Uterus (tissue), 4 donors: ENCODE measurements at places on chromosomes 3 and 15.

DNA sequence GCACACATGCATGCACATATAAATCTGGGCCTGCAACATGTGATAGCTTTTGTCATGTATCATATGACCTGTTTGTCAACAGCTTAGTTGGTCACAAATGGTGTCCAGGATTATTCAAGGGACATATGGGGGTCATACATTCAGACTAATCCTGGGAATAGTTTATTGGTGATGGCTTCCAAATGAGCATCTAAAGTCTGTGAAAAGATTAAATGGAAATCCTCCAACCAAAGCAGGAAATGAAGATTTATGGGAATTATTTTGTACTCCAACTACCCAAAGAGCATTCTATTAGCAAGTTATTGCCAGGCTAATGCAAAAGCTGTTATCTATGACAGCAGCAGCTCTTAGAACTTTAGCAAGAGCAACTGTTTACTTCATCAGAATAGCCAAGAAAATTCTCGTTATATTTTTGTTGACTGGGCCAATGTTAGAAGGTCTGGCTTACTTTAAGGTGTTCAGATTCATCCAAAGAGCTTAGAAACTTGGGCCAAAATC is 7.1 kb downstream of the FSTL1 start:
- no peak for DNase-seq

DNA sequence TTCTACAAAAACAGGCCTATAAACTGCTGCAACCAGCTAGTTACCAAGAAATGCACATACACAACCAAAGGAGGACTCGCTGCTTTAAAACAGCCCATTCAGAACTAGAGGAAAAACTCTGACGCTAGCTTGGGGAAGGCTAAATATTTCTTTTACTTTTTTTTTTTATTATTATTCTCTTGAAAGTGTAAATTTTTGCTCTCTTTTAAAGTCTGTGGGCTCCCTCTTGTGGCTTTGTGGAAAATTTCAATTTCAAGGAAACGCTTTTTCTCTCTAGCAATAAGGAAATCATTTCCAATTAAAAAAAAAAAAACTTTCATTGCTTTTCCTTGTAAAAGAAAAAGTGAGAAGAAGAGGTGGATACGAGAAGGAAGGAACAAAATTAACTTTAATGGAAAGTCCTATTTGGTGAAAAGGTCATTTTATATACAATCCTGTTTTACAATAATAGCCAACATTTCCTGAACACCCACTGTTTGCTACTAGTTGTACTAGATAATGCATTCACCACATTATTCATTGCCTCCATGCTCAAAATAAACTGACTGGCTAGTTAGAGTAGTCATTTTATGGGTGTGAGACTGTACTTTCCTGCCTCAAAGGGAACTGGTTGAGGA is 51.2 kb upstream of the SAMMSON start:
- no peak for DNase-seq

DNA sequence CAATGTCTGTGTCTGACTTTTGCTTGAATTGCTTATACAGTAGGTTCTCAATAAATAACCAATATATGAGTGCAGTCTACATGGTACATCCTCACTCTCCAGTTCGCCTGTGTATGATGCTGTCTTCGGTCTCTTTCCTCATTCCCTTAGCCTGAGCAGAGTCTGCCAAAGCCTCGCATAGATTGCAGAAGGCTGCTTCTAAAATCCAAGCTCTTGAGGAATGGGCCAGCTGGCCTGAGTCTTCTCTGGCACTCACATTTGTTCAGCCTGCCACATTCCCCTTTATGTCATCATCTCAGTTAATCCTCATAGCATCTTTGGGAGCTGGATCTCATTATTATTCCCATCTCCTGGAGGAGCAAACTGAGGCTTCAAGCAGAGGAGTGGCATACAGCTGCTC is 27.2 kb upstream of the ADAMTS7 start:
- no peak for DNase-seq

DNA sequence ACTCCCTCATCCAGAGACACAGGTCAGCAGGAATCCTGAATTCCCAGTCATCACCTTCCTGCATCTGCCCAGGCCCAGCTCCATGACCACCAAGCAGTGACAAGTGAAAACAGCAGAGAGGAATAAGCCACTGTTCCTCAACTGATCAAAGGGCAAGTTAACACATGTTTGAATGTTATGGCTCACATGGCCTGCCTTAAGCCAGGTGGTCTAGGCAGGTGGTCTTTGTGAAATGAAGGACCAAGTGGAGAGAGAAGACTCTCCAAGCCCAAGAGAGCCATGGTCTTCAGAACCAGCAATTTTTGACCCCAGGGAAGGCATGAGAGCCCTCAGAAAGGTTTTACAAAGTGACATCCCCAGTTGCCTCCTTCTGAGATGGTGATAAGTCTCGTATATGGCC is 161.8 kb downstream of the EPHB1 start:
- no peak for DNase-seq

GRCh38 chr3:23815879-23816278 is 10.1 kb downstream of the UBE2E1 start:
- DNase-seq, result no peak

DNA sequence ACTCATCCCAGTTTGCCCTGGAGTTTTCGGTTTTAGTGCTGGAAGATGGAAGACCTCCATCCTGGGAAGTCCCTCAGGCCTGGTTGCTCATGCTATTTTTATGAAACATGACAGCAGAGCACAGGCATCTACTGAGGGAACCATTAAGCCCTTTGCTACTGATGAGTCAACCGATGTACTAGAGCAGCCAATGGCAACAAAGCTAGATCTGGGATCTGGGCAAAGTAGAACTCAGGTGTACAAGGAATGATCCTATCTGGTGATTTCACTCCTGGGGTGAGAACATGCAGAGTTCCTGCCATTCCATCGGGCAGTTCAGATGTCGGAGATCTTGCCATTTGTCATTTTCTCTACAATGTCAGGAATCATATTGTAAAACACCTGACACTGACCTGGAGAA is 166.2 kb upstream of the NSMCE3 start:
- DNase-seq, result no peak

GRCh38 chr3:1092771-1093170 is at the start of gene CNTN6:
TSS of gene CNTN6 (plus strand) at chr3:1093024. CDS start at chr3:1148009, 54,985 bp downstream.
- no peak for DNase-seq

DNA sequence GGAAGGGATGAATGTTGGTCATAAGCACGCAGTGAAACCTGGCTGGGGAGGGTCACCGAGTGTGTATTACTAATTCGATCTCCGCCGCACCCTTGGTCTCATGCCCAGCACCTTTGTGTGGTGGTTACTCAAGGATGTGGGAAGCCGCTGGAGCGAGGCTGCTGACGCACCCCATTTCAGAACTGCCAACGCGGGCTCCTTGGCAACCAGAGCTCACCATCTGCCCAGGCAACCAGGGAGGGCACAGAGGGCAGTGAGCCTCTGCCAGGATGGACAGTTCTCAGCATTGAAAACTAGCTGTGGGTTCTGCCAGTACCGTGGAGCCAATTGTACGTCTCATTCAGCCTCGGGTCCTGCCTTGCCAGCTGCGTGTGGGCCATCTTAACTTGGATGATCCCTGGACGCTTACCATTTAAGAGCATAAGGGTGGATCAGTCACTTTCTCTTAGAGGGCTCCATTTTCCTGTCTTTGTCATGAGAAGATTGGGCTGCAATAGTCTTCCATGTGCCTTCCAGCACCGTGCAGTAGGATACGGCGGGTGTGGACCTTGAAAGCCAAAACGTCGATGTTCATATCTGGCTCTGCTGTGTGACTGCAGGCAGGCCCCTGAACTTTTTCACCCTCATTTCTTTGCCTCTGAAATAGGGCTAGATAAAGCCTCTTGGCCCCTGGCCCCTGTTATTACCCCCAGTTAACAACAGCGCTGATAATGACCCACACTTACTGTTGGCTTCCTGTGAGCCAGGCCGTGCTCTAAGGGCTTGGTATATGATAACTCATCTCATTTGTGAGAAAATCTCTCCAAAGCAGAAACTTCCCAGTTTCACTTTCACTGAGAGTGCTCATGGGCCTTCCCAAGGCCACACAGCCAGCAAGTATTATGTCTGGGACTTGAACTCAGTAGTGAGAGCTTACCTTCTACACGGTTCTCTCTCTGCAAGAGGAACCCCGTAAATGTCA is 238.8 kb downstream of the OPA1 start:
- DNase-seq, result no peak

DNA sequence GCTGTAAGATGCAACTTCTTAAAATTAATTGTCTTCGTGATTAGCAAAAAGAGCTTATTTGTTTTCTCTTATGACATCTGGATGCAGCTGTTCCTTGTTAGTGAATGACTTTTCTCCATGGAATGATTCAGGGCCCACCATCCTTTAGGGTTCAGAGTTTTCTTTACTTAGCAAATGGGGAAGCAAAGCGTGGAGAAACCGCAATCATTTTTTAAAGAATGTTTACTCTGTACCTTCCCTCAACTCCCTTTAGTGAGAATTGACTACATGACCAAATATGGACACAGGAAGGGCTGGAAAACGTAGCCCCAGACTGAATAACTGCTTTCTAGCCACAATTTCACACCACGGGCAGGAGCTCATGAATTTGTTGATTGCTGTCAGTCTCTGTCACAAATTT is 130.1 kb downstream of the EDEM1 start:
- DNase-seq, result no peak

GRCh38 chr3:73467211-73467610 is 157.5 kb downstream of the PDZRN3 start:
- DNase-seq, result no peak

- DNase-seq, result no peak
These were observed 163.5 kb downstream of the GABRG3 start for GRCh38 chr15:27134481-27134880.

DNA sequence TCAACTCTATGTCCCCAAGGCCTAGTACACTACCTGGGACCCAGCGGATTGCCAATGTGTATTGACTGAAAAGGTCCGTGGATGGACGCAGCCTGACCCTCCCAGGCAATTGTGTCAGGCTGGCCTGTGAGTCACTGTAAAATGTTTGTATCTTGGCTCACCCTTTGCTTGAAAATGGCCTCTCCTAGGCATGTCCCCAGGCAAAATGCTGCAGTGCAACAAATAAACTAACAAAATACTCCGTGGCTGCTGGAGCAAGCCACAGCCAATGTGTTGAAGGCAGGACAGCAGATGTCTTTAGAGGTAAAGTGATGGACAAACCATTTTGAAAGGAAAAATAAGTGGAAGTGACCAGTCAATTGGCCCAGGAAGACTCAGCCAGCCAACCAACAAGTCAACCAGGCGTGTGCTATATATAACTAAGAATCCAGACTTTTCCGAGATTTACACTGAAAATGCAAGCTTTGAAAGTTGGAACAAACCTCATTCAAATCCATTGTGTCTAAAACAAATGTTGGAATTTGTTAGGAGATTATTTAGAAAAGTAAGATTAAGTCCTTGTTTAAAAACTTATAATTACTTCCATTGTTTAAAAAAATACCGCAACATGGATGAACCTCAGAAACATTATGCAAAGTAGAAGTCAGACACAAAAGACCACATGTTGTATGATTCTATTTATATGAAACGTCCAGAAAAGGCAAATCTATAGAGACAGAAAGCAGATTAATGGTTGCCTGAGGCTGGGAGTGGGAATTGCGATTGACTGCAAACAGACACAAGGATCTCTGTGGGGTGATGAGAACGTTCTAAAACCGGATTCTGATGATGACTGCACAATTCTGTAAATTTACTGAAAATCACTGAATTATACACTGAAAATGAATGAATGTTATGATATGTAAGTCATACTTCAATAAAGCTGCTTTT is 191.2 kb downstream of the TLE3 start:
- no peak for DNase-seq

DNA sequence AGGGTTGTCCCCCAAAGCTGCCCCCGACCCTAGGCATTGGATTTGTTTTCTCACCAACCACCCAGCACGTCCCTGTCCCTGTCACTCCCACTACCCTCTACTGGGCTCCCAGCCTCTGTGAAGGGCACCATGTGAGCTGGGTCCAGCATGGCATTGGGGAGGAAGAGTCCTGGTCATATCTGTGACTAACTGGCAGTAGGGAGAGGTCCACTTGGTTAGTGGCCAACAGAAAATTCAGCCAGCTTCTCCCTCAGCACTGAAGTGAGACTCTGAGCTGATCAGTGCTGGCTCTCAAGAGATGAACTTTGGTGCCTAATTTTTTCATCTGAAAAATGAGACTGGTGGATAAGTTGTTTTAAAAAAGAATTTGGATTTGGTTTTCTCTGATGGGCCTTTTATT is 11.3 kb upstream of the KIF23 start:
- no peak for DNase-seq

GRCh38 chr3:71876135-71877105 is 91.5 kb upstream of the PROK2 start:
- DNase-seq, result no peak

- no peak for DNase-seq
These were observed 71.2 kb downstream of the SLTM start for GRCh38 chr15:58862326-58862725.

GRCh38 chr15:90607361-90607760 is 77.6 kb downstream of the CRTC3 start:
- no peak for DNase-seq

DNA sequence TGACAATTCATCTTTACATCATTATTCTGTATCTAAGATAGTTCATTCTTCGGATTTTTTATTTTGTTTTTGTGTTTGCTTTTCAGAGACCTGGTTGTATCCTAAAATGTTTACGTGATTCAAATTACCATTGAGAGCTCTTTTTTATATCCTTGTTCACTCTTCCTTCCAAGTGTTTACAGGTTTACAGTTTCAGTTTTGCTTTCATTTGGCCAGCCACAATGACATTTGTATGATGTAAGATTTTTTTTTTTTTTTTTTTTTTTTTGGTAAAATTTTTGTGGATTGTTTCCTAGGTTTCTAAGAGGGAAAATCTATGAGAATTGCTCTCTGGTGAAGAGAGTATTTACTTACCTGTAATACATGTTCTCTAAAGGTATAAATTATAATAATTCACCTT is 55.0 kb downstream of the SETD5 start:
- no peak for DNase-seq

DNA sequence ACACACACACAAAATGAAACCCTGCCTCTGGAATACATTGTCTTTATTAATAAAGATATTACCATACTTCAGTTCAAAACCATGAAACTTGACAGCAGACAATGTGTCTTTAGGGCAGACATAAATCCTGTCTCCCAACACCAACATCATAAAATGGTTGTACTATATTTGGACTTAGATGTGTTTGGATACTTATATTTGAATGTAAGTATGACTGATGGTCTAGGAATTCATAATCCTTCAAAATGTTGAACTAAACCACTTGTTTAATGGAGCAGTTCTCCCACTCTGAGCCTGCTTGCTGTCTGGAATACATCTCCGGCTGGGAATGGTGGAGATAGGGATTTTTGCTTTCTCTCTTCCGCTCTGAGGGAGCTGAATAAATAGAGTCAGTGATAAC is 10.6 kb downstream of the FBN1 start:
- DNase-seq, result no peak

DNA sequence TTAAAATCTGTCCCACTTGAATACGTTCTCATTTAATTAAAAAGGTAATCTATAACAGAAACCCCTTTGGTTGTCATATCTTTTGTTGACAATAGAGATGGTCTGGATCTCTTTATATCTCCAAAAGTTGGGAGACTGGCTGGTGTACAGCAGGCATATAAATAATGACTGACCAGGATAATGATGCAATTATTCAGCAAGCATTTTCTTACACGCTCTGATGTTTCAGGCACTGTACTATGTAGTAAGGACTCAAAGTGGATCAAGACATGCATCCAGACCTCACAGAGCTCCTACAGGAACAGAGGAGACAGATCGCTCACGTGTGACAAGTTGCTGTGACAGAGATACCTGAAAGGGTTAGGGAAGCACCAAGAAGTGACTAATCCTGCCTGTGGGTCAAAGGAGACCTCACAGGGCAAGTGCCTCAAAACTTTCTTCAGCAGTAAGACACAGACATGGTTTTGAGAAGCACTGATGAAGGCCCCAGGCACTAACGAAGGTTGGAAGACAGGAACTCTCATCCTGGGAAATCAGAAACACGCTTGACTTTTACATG is 25.7 kb downstream of the VPS39 start:
- DNase-seq, result no peak

GRCh38 chr3:171248426-171249111 is 211.6 kb downstream of the TNIK start:
- no peak for DNase-seq
